ENCODE measurements at places on chromosomes 12 and 14.
A peak's percentile ranks its signal among the peaks of the same experiment; 100 is the strongest.

- no peak for DNase-seq
Measured at GRCh38 chr12:122399254-122399591, 23.2 kb downstream of the CLIP1 start.

DNA sequence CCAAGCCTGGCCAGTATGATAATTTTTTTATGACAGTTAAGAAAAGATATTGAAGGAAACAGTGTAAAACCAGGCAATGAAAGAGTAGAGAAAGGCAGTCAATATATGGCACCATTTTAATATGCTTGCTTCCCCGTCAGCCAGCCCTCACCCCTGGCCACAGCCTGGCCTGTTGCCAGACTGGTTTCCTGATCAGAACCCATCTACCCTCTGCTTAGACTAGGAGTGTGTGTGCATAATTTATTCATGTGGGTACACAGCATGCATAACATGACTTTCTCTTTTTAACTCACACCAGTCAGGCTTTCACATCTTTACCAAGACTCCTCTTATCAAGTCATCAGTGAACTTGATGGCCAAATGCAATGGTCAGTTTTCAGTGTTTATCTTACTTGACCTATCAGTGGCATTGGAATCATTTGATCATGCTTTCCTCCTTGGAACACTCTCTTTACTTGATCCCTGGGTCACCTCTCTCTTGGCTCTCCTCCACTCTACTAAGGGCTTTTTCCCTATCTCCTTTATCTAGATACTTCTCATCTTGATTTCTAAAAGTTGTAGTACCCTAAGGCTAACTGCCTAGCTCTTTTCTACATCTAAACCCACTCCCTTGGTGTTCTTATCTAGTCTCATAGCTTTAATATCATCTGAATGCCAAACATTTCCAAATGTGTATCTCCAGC, 10.0 kb upstream of the GPR19 start:
- DNase-seq: no peak

- no peak for DNase-seq
Measured at GRCh38 chr14:104786091-104786586, 9.4 kb downstream of the AKT1 start.

GRCh38 chr12:91210618-91211017, 28.0 kb upstream of the DCN start:
- DNase-seq: no peak

- peak; percentile 29 for DNase-seq
Measured at GRCh38 chr14:67551940-67552339, 18.9 kb downstream of the PLEKHH1 start.

All from muscle of back (tissue), 13 donors.